ENCODE measurements at places on chromosomes 1 and 21.
A peak's percentile ranks its signal among the peaks of the same experiment; 100 is the strongest.

DNA sequence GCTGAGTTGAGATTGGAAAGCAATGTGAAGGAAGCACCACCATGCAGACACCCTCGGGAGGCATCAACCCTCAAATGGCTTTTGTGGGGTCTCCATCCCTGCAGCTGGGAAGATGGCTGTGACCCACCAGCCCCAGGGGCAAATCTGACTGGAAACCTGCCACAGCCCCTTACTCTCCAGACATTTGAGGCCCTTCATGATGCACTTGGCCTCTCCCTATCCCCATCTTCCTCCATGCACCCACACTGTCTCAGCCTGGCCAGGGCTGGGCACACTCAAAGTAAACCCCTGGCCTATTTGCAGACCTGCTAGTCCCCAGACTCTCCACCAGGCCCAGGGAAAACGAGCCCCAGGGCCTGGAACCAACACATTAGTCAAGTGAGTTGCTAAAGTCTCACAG lies 205.2 kb downstream of the MATN1 start:
- DNase-seq = no peak

GRCh38 chr1:27633640-27634176 lies 1.3 kb downstream of the FGR start:
- no peak for DNase-seq

- DNase-seq = no peak
These were observed 38.0 kb downstream of the ATF3 start for GRCh38 chr1:212646588-212646987.

DNA sequence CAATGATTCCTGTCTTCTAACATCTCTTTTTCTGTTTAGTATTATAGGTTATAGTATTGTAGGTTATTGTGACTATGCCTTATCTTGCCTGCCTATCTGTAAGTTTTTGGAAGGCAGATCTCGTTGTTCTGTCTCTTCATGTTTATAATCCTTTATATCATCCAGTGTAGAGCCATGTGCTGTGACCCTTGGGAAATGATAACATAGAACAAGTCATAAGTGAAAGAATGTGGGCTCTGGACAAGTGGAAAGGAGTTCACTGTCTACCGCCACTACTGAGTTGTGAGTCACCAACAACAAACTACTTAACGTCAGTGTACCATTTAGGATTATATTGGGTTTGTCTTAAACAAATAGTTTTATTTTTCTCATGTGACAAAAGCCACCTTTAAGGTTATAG lies 139.3 kb downstream of the LYPLAL1 start:
- DNase-seq = no peak

- DNase-seq = no peak
These were observed 752 bp upstream of the ACTA1 start for GRCh38 chr1:229434641-229435051.

- DNase-seq = no peak
These were observed 170.3 kb downstream of the CAMTA1 start for GRCh38 chr1:6955357-6956094.

DNA sequence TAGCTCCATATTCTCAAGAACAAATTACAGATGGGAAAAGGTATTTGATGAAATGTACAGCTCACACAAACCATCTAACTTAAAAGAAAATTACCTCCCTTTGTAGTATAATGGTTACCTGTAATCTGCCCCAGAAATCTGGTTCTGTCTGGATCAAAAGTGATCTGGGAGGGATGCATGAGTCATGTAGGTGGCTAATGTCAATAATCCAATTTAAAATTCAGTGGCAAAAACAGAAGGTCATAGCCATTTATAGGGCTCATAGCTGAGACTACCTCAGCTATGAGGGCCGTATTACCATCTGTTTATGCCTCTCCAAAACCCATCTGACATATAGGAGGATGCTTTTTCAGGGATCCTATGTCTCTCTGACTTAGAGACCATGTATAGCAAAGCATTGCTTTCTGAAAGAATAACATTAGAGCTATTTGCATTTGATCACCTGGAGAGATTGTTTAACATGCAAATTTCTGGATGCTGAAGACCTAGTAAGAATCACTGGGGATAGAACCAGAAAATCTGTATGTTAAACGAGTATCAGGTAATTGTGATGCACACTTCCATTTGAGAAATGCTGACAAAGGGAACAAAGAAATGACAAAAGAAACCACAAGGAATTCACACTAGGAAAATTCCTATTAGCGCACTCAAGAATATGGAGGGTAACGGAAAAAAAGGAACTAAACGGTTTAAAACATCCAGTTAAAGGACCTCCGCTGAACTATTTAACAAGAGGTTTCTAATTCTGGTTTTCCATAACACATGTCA lies 17.6 kb downstream of the PAXBP1 start:
- DNase-seq = no peak

GRCh38 chr1:107952989-107953388 lies 12.0 kb downstream of the VAV3 start:
- DNase-seq = no peak

DNA sequence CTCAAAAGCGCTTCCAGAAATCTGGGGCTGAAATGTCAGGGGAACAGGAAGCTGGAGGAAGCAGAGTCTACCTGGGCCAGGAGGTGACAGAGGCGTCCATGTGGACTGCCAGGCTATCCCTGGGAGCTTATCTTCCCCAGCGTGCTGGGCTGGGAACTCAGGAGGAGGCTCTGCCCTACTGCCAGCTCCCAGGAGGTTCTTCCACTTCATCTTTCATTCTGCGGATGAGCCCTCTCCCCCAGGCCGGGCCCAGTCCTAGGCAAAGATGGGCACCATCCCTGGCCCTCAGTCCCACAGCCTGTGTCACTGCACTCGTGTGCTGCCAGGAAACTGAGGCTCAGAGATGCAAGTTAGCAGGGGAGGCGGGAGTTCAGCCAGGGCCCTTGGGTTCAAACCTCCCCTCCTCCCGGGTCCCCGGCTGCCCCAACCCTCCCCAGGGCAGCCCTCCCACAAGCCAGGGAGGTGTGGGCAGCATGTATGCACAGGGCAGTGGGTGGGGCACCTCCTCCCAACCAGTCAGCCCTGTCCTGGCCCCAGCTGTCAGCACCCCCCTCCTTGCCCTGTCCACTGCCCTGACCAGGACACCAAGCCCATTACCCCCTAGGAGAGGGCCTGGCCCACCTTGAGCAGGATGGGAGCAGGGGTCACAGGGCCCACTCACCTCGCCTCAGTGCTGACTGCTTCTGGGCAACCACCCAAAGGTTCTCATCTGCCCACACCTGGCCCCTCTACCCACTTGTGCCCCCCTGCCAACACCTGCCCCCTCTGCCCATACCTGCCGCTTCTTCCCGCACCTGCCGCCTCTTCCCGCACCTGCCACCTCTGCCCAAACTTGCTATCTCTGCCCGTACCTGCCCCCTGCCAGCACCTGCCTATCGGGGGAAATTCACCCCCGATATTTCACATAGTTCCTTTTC lies 226.0 kb downstream of the NPHP4 start:
- DNase-seq = no peak

GRCh38 chr1:187409341-187409740 lies 580.6 kb downstream of the PLA2G4A start:
- DNase-seq = no peak

- DNase-seq = no peak
These were observed 73.0 kb upstream of the IFFO2 start for GRCh38 chr1:19029191-19030085.

- no peak for DNase-seq
These were observed 14.3 kb upstream of the KRTAP19-8 start for GRCh38 chr21:31052489-31053142.

DNA sequence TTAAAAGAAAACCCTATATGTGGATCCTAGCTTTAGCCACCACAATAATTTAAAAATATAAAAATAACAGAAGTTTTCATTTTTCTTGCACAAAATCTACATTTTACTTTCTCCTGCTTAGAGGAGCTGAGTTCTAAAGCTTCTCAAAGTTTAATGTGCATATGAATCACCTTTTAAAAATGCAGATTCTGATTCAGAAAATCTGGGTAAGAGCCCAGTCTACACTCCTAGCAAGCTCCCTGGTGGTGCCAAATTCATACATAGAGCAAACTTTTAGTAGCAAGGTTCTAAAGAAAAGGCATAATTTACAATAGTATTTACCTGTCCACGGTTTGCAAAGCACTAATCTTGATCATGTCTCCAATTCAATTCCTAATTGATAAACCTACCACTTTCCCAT lies 19.3 kb downstream of the RSBN1 start:
- DNase-seq = no peak

GRCh38 chr1:31745946-31746670 lies 18.0 kb downstream of the ADGRB2 start:
- DNase-seq = no peak

DNA sequence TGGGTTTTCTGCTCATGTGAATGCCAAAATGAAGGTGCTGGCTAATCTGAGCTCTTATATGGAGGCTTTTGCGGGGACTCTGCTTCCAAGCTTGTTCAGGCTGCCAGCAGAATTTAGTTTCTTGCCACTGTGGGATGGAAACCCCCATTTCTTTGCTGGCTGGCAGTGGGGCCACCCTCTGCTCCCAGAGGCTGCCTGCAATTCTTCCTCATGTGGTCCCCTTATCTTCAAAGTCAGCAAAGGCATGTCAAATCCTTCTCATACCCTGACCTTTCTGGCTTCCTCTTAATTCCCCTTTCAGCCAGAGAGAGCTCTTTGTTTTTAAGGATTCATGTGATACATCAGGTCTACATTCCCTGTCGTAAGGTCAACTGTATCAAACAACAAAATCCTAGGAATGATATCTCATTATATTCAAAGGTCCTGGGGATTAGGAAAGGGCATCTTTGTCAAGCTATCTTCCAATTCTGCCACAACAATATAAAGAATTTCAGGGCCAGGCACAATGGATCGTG lies 5.2 kb upstream of the GPR161 start:
- DNase-seq = no peak

DNA sequence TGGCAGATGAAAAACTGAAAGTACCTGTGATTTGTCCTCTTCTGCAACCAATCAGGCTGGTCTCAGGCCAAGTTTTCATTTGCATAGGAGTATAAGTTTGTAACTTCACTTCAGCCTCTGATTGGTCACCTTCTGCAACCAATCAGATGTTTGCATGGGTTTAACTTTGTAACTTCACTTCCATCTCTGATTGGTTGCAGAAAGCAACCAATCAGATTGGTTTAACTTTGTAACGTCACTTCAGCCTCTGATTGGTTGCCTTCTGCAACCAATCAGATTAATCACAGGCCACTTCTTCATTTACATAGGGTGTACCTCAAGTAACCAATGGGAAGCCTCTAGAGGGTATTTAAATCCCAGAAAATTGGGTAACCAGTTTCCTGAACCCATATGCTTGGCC lies 18.9 kb upstream of the TUT4 start:
- DNase-seq = no peak

DNA sequence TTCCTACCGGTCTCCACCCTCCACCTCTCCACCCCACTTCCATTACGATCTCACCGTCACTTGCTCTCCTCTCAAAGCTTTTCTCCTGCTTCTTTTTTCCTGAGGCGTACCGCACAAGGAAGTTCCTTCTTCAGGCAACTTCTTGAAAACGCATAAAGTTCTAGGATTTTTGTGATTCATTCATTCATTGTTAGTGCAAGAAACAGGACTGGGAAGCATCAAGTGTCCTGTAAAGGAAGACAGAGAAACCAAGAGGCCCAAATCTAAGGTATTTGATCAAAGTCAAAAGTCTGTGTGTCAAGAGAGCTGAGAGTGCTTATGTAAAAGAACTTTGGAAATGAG lies 1.3 kb upstream of the RCC2 start:
- DNase-seq = no peak

DNA sequence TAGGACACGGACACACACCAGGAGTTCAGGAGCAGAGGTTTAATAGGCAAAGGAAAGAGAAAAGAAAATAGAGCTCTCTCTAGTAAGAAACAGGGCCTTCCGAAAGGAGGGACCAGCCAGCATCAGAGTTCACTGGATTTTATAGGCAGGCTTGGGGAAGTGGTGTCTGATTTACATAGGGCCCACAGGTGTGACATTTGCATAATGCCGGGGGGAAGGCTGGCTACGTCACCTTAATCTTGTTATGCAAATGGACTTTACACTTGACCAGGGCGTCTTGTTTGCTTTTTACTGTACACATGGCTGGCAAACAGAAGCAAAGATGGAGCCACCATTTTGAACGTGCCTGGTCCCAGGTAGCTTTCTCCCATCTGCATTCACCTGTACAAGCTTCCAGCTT lies at the start of gene OR14A16:
TSS of gene OR14A16 (minus strand) at position 97 of the 400 bp plus-strand sequence. CDS start 8,390 bp downstream, outside the sequence.
- no peak for DNase-seq

DNA sequence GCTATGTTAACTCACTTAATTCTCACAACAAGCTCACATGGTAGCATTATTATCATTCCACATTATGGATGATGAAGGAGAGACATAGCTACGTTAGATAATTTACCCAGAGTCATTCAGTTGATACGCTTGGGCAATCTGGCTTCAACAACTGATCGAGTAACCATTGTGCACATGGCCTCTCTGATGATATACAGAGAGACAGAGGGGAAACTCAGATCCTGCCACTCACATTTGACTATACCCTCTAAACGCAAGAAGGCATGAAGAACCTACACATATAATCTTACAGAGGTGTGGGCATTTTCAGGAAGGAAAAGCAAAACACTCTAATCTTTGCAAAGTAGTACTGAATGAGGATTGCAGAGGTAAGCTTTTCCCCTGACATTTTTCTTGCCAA lies 360.1 kb downstream of the BARHL2 start:
- DNase-seq = no peak

DNA sequence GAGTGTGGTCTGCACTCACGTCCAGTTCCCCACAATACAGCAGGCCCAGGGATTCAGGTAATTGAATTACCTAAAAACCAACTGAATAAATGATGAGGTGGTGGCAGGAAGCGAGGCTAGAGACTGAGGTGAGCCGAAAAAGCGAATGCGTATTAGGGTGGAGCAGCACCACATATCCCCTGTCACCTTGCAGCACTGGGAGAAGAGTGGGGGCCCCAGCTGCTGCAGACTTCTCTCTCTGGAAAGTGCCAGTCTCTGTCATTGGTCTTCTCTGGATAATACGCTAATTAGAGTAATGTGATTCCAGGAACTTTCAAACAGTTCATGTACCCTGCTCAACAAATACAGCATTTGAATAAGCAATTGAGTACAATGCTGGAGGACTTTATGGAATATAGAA lies 199.0 kb downstream of the RPS6KC1 start:
- no peak for DNase-seq

- no peak for DNase-seq
These were observed 312.3 kb upstream of the FAM78B start for GRCh38 chr1:166479052-166479631.

GRCh38 chr1:101238681-101239094 lies 1.9 kb downstream of the S1PR1 start:
- peak; percentile 87 for DNase-seq

GRCh38 chr1:54882519-54882918 lies 4.5 kb downstream of the DHCR24 start:
- no peak for DNase-seq

DNA sequence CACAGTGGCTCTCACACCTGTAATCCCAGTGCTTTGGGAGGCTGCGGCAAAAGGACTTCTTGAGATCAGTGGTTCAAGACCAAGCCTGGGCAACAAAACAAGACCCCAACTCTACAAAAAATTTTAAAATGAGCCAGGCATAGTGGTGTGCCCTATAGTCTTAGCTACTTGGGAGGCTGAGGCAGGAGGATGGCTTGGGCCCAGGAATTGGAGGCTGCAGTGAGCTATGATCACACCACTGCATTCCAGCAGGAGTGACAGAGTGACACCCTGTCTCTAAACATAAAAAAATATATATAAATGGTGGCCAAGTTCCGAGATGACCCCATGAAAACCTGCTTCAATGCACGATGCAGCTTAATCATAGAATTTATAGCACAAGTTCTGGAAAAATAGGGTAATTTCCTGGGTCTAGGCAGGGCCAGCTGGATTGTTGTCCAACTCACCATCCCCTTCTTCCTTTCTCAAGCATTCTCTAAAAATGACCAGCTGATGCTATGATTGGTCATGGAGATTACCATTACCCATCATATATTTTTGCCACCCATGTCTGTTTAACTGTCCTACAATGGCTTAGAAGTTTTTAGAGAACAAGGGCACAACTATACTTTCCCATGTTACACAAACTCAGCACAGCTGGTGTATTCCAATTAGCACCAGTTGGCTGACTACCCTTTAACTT lies 5.3 kb upstream of the GNPAT start:
- no peak for DNase-seq
